ENCODE measurements at places on chromosomes 11 and 22. TPM values are rescaled to one million over a fixed set of nuclear protein-coding genes. Genes with fewer than 3 reads are reported as not detected.

Gene OR51T1
- total RNA-seq: not detected

GRCh38 chr11:84289381-84289906 is 1003.3 kb upstream of the CCDC90B start:
- no peaks in the 10 kb centered on the region for H3K4me1 ChIP-seq
- no peaks in the 10 kb centered on the region for H3K36me3 ChIP-seq
- H3K4me3 ChIP-seq: no peak overlapping the region

Gene SLC17A6
- total RNA-seq: not detected

Gene SYT13
- total RNA-seq: 9.3 TPM

GRCh38 chr11:60155931-60156330 is 27.0 kb downstream of the MS4A6A start:
- no peaks in the 10 kb centered on the region for H3K4me1 ChIP-seq
- no peak overlapping the region for H3K4me3 ChIP-seq
- H3K36me3 ChIP-seq: no peaks in the 10 kb centered on the region
- H3K27ac ChIP-seq: no peak overlapping the region

DNA sequence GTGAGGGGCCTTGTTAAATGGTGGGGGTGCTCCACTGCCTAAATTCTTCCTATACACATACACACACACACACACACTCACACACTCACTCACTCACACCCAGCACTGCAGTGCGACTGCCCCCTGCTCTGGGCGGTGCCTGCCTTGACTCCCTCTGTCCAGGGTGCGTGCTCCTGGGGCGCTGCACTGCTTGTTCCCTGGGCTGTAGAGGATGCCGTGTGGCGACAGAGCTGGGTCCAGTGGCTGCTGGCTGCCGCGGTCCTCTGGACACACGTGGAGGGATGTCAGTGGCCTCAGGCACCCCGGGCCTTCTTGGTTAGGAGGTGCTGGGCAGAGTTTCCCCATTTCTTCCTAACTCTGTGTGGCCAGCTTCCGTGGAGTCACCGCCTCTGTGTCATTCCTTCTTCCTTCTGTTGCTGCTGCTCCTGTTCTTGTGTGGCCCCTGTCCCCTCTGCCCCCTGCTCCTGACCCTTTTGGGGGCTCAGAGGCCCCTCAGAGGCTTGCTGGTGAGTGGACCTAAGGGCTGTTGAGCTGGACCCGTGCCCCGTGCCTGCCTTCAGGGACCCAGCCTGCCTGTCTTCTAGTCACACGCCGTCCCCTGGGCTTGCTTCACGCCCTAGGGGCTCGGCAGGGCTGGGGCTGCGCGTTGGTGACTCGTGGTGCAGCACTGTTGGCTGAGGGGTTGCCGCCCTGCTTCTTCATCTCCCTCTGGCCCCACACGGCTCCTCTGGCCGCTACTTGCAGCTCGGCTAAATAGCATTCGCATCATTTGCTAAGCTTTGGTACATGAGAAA is 147.0 kb downstream of the TBC1D22A start:
- H3K27ac ChIP-seq: no peak overlapping the region
- H3K36me3 ChIP-seq: peaks cover 12% of the 10 kb centered on the region

DNA sequence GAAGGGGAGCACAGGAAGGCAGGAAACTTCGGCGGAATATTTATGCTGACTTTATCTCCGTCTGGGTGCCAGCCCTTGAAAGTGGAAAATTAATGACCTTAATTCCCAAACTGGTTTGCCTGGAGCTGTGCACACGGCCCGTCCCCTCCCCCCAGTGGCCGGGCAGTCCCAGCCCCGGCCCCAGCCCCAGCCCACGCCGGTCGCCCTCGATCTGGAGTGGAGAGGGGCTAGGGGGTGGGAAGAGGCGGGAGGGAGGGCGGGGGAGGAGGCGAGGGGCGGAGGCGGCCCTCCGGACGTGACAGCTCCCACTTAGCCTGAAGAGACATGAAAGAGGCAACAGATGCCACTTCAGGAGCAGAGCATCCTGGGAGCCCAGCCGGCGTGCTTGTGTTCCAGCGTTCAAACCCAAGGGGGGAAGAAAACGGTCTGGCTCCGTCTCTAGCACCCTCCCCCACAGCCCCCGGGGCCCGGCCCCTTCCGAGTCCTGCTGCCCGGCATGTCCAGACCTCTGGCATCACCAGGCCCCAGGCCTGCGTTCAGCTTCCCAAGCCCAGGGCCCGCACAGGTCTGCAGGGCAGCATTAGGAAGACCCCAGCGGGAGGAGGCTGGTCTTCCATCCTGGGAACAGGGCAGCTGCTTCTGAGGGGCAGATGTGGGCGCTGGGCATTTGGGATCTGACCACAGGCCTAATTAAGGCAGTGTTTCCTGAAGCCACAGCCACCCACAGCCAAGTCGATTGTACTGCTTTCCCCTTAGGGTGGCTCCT is 20.0 kb upstream of the LMO1 start:
- peak; percentile 73 for DNase-seq
- H3K27ac ChIP-seq: peak overlapping the region; percentile 84
- peaks cover 4% of the 10 kb centered on the region for H3K4me1 ChIP-seq
- peaks cover 21% of the 10 kb centered on the region for H3K27me3 ChIP-seq

Gene SLC15A3
- total RNA-seq: 1.4 TPM

GRCh38 chr11:21988477-21988876 is 204.4 kb upstream of the ANO5 start:
- DNase-seq: no peak
- no peak overlapping the region for H3K4me3 ChIP-seq
- no peaks in the 10 kb centered on the region for H3K27me3 ChIP-seq
- H3K4me1 ChIP-seq: no peaks in the 10 kb centered on the region
- H3K27ac ChIP-seq: no peak overlapping the region

Gene YPEL4
- total RNA-seq: not detected

GRCh38 chr11:72727521-72727920 is 24.7 kb downstream of the ARAP1 start:
- H3K4me3 ChIP-seq: no peak overlapping the region
- H3K4me1 ChIP-seq: no peaks in the 10 kb centered on the region
- H3K36me3 ChIP-seq: peaks cover 22% of the 10 kb centered on the region
- no peak overlapping the region for H3K27ac ChIP-seq
- no peaks in the 10 kb centered on the region for H3K27me3 ChIP-seq
- DNase-seq: no peak

- no peak overlapping the region for H3K27ac ChIP-seq
- peaks cover 17% of the 10 kb centered on the region for H3K27me3 ChIP-seq
- H3K36me3 ChIP-seq: peaks cover 19% of the 10 kb centered on the region
- H3K4me3 ChIP-seq: no peak overlapping the region
Observed at GRCh38 chr11:18106688-18107087, 806 bp upstream of the SAAL1 start.

Gene COMMD9
- total RNA-seq: 61.4 TPM

DNA sequence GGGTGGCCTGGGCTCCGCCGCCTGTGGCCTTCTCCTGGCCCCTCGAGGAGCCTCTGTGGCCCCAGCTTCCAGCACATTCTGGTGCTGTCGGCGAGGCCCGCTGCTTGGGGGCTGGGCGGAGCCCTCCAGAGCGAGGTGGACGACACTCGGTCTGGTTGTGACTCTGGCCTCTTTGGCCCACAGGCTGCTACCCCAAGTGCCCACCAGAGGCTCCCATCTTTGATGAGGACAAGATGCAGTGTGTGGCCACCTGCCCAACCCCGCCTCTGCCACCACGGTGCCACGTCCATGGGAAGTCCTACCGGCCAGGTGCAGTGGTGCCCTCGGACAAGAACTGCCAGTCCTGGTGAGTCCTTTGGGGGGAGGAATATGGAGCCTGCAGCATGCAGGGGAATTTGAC is 22.4 kb downstream of the MUC5AC start:
- H3K36me3 ChIP-seq: no peaks in the 10 kb centered on the region
- no peak overlapping the region for H3K27ac ChIP-seq
- DNase-seq: no peak
- H3K4me3 ChIP-seq: no peak overlapping the region
- no peaks in the 10 kb centered on the region for H3K27me3 ChIP-seq

DNA sequence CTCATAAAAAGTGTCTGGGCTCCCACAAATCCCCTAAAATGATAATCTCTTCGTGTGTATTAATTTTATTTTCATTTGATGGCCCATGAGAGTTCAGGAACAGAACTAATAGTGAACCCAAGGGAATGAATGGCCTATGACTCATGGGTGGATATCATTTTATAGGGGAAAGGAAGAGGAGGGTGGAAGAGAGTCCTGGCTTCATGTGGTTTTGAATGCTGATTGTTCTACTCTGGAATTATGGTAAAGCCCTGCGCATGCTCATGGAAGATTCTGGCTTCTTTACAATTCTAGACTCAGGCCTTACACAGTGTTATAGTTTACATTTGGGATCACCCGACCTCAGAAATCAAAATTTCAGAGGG is 35.2 kb downstream of the MAML2 start:
- no peak for DNase-seq
- peak overlapping the region; percentile 53 for H3K4me3 ChIP-seq
- peaks cover 19% of the 10 kb centered on the region for H3K4me1 ChIP-seq

DNA sequence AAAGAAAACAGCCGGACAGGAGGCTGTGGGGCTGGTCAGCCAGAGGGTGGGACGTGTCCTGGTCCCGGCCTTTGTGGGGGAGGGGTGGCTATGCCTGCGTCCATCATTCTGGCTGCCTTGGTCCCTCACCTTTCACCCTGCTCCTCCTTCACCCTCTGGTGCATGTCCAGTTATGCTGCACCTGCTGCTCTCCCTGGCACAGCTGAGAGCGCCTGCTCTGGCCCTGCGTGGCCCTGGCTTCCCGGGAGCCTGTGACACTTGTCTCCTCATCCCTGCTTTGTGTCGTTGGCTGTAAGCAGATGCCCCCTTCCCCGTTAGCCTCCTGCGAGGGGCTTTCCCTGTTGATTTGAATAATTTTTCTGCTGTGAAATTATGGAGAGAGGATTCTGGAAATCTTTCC is 16.6 kb downstream of the PHRF1 start:
- no peak overlapping the region for H3K4me3 ChIP-seq
- H3K4me1 ChIP-seq: no peaks in the 10 kb centered on the region
- peaks cover 75% of the 10 kb centered on the region for H3K36me3 ChIP-seq
- no peak for DNase-seq
- no peaks in the 10 kb centered on the region for H3K27me3 ChIP-seq

DNA sequence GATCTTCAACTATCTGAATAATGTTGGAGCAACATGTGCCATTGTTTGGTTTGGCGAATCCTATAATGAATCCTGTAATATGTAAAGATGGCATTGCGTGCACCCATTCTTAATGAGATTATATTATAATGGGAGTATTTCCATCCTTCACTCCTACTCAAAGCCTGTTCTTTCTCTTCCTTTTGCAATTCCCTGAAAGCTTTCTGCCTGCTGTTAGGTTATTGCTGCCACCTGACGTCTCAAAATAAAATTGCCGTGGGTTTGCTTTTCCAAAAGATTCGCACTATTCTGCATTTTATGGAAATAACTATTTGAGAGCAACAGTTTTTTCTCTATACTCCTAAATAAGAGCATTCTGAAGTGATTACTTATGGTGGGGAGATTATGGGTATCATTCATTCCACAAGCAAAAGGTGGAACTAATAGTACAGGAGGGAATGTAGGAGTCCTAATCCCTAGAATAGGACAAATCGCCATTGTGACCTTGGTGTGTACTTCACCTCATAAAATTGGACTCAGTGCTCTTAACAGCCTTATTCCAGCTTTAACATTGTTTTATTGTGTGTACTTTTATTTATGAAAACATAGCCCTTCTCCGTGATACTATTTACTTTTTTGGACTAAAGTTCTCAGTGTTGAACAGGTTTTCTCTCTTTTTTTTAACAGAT is 69.6 kb upstream of the ALKBH3 start:
- H3K4me3 ChIP-seq: no peak overlapping the region
- H3K27ac ChIP-seq: no peak overlapping the region
- no peaks in the 10 kb centered on the region for H3K27me3 ChIP-seq
- peaks cover 21% of the 10 kb centered on the region for H3K36me3 ChIP-seq
- no peak for DNase-seq

Gene MS4A7
- total RNA-seq: not detected

DNA sequence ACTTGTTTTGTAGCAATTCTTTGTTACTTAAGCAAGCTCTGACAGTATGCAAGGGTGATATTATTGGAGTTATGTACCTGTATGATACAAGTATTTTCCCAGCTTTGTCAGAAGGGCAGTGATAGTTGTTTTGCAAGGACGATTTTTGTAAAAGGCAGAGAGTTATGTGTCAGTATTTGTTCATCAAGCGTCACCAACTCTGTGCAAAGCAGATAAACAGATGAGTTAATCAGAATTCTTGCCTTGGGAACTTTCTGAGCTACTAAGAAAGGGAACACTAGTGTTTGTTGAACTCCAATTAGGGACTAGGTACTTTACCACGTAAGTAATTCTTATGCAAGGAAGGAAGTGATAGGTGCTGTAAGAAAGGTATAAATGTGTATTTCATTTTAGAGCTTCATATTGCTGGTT is 1.4 kb downstream of the USP47 start:
- no peaks in the 10 kb centered on the region for H3K27me3 ChIP-seq
- no peak for DNase-seq
- peaks cover 3% of the 10 kb centered on the region for H3K4me1 ChIP-seq
- H3K4me3 ChIP-seq: peak overlapping the region; percentile 90
- peak overlapping the region; percentile 7 for H3K27ac ChIP-seq
- no peaks in the 10 kb centered on the region for H3K36me3 ChIP-seq

Gene CST6
- 2.1 TPM for total RNA-seq

DNA sequence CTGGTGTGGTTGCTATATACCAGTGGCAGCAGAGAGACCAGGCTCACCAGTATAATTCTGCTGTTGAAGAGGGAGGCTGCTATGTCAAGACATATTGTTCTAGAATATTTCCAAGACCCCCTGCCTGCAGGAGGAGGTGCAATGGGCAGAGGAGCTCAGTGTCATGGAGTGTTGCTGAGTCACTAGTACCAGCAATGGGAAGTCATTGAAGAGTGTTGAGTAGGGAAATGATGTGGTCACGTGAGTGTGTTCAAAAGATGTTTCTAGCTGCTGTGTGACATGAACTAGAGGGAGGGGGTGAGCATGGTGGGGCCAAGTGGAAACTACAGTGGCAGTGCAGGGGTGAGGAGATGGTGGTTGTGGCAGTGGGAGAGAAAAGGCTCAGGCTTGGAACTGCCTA is 76.3 kb upstream of the BIRC3 start:
- no peaks in the 10 kb centered on the region for H3K36me3 ChIP-seq
- no peak overlapping the region for H3K4me3 ChIP-seq
- H3K4me1 ChIP-seq: no peaks in the 10 kb centered on the region

DNA sequence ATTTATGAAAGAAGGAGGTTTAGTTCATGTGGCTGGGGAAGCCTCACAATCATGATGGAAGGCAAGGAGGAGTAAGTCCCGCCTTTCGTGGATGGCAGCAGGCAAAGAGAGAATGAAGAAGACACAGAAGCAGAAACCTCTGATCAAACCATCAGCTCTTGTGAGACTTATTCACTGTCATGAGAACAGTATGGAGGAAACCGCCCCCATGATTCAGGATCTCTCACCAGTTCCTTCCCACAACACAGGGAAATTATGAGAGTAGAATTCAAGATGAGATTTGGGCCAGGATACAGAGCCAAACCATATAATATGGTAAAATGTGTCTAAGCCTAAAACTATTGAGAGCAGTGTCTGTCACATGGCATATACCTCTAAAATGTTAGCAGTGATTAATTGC is 503.8 kb upstream of the CCDC179 start:
- DNase-seq: no peak
- H3K4me1 ChIP-seq: no peaks in the 10 kb centered on the region
- H3K27ac ChIP-seq: no peak overlapping the region
- no peak overlapping the region for H3K4me3 ChIP-seq
- H3K27me3 ChIP-seq: no peaks in the 10 kb centered on the region

Gene SPDYC
- 0.46 TPM for total RNA-seq

- H3K4me3 ChIP-seq: no peak overlapping the region
- DNase-seq: no peak
- no peaks in the 10 kb centered on the region for H3K27me3 ChIP-seq
- H3K36me3 ChIP-seq: no peaks in the 10 kb centered on the region
- no peak overlapping the region for H3K27ac ChIP-seq
Observed at GRCh38 chr22:17578136-17578754, 14.9 kb downstream of the SLC25A18 start.
